ENCODE measurements at places on chromosomes 4 and X.

GRCh38 chrX:103158317-103158621 is 56.6 kb upstream of the BEX4 start:
- DNase-seq = no peak
- H3K27me3 ChIP-seq = peaks cover 4% of the 10 kb centered on the region
- H3K4me1 ChIP-seq = no peaks in the 10 kb centered on the region
- no peaks in the 10 kb centered on the region for H3K36me3 ChIP-seq
- H3K4me3 ChIP-seq = no peak overlapping the region
- H3K27ac ChIP-seq = no peak overlapping the region

GRCh38 chrX:54640736-54641135 is 110.7 kb downstream of the GNL3L start:
- no peaks in the 10 kb centered on the region for H3K4me1 ChIP-seq
- no peaks in the 10 kb centered on the region for H3K27me3 ChIP-seq
- H3K36me3 ChIP-seq = no peaks in the 10 kb centered on the region
- no peak for DNase-seq
- H3K4me3 ChIP-seq = no peak overlapping the region

DNA sequence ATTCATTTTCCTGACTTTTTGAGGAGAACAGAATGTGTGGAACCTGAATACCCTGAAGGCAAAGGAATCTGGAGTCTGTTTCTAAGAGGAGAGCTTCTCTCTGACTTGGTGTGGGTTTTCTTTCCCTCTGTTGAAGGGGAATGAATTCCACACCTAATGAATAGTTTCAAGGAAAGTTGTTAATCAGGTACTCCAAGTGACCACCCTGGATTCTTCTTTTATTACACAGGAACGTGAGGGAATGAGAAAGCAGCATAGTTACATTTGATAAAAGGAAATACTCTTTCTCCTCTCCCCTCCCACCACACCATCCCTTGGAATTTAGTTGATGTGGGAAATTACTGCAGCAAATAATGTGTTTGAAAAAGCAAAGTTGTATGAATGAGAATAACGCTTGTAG is 29.7 kb downstream of the SLIT2 start:
- no peak overlapping the region for H3K4me3 ChIP-seq
- no peak overlapping the region for H3K27ac ChIP-seq
- no peak for DNase-seq
- H3K36me3 ChIP-seq = no peaks in the 10 kb centered on the region
- peaks cover 5% of the 10 kb centered on the region for H3K27me3 ChIP-seq

DNA sequence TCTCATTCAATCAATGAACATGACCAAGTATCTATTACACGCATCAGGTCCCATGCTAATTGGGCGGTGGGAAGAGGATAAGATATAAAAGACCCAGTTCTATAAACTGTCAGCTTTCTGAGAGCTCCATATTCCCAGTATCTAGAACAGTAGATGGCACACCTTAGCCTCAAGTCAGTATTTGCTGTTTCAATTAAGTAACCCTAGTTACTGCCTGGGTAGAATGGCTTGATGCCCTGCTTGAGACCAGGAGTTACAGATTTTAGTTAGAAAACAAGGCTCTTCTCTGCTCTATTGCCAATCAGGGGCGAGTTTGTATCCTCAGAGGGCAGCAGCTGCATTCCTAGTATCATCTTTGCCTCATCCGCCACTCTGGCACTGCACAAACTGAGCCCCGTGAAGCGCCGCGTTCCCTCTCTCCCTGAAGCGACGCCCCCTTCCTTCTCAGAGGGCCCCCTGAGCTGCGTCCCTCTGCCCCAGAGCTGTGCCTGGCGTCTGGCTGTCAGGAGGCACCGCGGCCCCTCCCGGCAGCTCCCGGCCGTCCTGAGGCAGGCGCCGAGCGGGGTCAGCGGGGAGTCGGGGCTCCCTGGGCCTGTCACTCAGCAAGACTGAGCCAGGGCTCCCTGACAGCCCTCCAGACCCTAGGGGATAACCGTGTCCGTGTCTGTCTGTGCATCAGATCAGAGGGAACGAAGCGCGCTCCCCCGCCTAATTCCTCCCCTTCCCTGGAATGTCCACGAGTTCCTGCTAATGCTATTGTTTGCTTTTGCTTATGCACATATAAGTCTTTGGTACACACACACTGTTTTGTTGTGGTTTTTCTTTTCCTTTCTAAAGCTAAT is 212.4 kb upstream of the TTC29 start:
- H3K27ac ChIP-seq = peak overlapping the region; percentile 37
- DNase-seq = peak; percentile 20
- 0 out of 2 replicates have a peak, but pooled peaks cover 2% of the 10 kb centered on the region for H3K4me1 ChIP-seq
- H3K36me3 ChIP-seq = no peaks in the 10 kb centered on the region

GRCh38 chrX:26160301-26160700 is at the start of gene MAGEB6B:
Gene MAGEB6B, plus strand, starts transcription at chrX:26160601. Its CDS starts 0 bp downstream, at chrX:26160601.
- H3K4me1 ChIP-seq = no peaks in the 10 kb centered on the region
- H3K4me3 ChIP-seq = no peak within 1 kb of the TSS
- no peaks in the 10 kb centered on the region for H3K36me3 ChIP-seq
- H3K27me3 ChIP-seq = no peaks in the 10 kb centered on the region

DNA sequence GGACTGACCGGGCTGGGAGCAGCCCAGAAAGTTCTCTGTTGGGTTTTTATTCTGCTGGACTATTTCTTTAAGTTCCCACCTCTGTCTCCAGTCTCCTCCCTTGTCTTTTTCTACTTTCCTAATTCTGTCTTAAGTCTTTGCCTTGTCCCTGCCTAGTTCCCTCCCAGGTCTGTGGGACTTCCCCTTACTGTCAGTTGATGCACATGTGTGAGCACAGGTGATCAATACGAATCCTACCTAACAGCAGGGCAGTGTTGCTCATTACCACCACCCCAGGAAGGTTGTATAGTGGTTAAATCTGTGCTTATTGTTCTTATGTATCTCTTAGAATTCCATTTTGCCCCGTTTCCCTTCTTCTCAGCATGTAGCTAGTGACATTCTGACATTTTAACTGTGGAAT is 62.1 kb downstream of the GALNTL6 start:
- H3K4me1 ChIP-seq = no peaks in the 10 kb centered on the region
- H3K27ac ChIP-seq = no peak overlapping the region
- no peak overlapping the region for H3K4me3 ChIP-seq

DNA sequence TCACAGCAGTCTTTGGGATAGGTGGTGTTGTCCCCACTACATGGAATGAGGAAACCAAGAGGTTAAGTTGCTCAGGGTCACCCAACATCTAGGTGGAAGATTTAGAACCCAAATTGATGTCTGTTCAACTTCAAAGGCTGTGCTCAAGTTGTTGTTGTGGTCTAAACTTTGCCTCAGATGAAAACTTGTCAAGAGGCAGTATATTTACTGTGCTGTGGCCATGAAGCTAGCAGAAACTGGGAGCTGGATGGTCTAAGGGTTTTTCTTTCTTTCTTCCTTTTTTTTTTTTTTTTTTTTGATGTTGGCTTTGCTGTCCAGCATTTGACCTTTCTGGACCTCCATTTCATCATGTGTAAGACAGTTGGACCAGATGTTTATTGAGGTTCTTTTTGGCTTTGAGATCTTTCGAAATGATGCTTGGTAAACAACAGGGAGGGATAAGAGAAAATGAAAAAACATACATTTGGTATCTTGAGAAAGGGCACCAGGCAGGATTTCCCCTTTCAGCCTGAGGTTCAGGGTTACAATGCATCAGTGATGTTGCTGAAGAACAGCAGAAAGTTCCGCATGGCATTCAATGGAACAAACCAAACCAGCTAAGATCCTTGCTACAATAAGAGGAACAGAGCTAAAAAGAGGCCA is 166.2 kb upstream of the RPS6KA3 start:
- H3K36me3 ChIP-seq = no peaks in the 10 kb centered on the region
- H3K27ac ChIP-seq = no peak overlapping the region
- H3K4me1 ChIP-seq = no peaks in the 10 kb centered on the region
- DNase-seq = no peak

DNA sequence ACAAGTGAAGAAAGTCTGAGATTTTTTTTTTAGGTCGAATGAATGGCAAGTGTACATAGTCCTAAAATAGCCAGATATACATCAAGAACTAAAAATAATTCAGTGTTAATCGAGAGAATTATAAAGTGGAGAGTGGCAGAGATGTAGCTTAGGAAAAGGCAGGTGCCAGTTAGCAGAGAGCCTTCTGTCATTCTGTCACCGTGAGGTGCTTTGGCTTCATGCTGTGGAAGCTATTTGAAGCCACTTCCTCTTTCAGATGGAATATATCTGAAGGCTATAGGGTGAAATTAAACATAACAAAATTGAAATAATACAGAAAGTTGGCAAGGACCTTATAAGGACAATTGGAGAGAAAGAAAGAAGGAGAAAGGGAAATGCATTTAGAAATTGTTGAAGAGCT is 756.3 kb downstream of the CCSER1 start:
- no peak overlapping the region for H3K4me3 ChIP-seq
- H3K36me3 ChIP-seq = no peaks in the 10 kb centered on the region
- no peaks in the 10 kb centered on the region for H3K27me3 ChIP-seq
- H3K27ac ChIP-seq = no peak overlapping the region
- DNase-seq = no peak
- no peaks in the 10 kb centered on the region for H3K4me1 ChIP-seq

DNA sequence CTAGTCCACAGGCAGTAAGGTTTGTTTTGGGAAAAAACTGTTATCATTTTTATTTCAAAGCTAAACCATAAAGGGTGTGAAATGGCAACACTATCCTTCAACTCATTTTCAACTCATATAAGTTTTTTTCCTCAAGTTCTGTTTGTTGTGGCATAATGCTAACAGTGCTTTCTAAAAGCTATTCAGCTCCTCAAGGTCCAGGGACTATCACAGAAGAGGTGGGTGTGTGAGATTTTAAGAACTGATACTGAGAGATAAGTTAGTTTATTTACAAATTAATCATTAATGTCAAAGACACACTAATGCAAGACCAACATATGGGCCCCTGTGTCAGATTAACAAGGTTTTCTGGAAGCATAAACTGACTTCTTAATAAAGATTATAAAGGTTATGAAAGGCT is 11.8 kb downstream of the UGT2B15 start:
- no peak overlapping the region for H3K27ac ChIP-seq
- H3K36me3 ChIP-seq = no peaks in the 10 kb centered on the region
- DNase-seq = no peak
- H3K4me1 ChIP-seq = no peaks in the 10 kb centered on the region
- no peak overlapping the region for H3K4me3 ChIP-seq
- no peaks in the 10 kb centered on the region for H3K27me3 ChIP-seq

GRCh38 chr4:86302830-86303229 is 57.0 kb downstream of the MAPK10 start:
- no peak overlapping the region for H3K4me3 ChIP-seq
- no peaks in the 10 kb centered on the region for H3K36me3 ChIP-seq
- no peak overlapping the region for H3K27ac ChIP-seq
- no peaks in the 10 kb centered on the region for H3K4me1 ChIP-seq

- H3K4me1 ChIP-seq = no peaks in the 10 kb centered on the region
- no peak overlapping the region for H3K27ac ChIP-seq
- H3K36me3 ChIP-seq = no peaks in the 10 kb centered on the region
- H3K4me3 ChIP-seq = no peak overlapping the region
Measured at GRCh38 chrX:38881727-38882126, 80.5 kb downstream of the MID1IP1 start.

DNA sequence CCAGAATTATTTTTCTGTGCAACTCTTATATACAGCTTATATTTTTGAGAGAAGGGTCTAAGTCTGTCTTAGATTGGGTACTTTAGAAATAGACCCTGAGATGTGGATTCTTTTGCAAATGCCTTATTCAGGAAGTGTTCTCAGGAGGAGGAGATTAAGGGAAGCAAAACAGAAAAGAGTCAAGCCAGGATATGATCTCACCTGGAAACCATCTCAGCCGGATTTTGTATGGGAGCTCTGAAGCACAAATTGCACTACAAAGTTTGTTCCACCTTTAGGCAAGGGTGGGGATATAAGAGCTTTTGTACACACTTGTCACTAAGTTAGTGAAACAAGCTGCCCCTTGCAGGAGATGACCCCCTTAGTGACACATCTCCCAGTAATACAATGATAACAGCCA is 121.2 kb upstream of the GRPR start:
- H3K4me1 ChIP-seq = no peaks in the 10 kb centered on the region
- H3K4me3 ChIP-seq = no peak overlapping the region
- H3K27ac ChIP-seq = no peak overlapping the region
- H3K27me3 ChIP-seq = peaks cover 2% of the 10 kb centered on the region
- no peaks in the 10 kb centered on the region for H3K36me3 ChIP-seq

- no peak overlapping the region for H3K4me3 ChIP-seq
- peaks cover 3% of the 10 kb centered on the region for H3K4me1 ChIP-seq
- H3K27me3 ChIP-seq = no peaks in the 10 kb centered on the region
- H3K27ac ChIP-seq = no peak overlapping the region
- DNase-seq = no peak
Measured at GRCh38 chr4:183191630-183192029, 92.6 kb downstream of the WWC2 start.

DNA sequence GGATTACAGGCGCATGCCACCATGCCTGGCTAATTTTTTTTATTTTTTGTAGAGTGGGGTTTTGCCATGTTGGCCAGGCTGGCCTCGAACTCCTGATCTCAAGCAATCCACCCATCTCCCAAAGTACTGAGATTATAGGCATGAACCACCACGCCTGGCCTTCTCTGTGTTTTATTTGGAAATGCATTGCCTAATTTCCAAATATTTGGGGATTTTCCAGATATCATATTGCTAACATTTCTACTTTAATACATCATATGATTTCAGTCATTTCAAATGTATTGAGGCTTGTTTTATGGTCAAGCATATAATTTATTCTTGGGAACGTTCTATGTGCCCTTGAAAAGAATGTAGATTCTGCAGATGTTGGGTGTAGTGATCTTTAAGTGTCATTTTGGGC is 38.8 kb downstream of the FGF2 start:
- H3K4me3 ChIP-seq = no peak overlapping the region
- peaks cover 6% of the 10 kb centered on the region for H3K4me1 ChIP-seq
- no peak overlapping the region for H3K27ac ChIP-seq
- no peaks in the 10 kb centered on the region for H3K27me3 ChIP-seq

All from IMR-90 (cell line).